T-cell (primary cell): ENCODE measurements at places on chromosomes 2 and 18.
A peak's percentile ranks its signal among the peaks of the same experiment; 100 is the strongest.

GRCh38 chr2:56590611-56591010 is 406.8 kb downstream of the CCDC85A start:
- no peak for DNase-seq

DNA sequence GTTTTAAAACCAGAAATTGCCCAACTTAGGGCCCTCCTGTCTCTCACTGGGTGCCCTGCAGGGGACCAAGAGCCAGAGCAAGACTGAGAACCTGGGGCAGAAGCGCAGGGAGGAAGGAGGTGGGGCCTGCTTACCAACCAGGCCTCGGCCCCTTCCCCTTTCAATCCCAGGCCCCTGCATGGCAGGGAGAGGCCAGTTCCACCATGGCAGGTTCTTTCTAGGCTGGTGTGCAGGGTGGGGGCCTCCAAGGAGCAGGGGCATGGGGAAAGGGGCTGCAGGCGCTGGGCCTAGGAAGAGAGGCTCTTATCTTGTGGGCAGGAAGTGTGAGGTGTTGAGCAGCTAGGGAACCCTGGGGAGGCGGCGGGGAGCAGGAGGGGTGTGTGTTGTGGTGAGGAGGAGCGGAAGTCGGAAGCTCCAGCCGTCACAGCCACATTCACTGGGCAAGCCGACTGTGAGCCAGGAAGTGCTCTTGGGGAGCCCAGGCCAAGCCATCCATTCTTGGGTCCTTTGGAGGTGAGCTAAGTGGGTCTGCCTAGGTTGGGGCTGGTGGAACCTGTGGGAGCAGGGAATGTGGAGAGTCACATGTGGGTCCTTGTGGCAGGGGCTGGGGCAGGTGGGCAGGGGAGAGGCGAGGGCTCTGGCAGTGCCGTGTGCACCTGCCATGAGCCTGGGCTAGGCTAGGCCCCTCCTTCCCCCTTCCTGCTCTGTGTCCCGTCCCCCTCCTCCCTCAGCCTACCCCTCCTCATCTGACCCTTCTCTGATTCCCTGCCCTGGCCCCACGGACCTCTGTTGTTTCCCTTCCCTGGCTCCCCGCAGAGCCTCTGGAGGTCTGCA is at the start of gene PSD4:
PSD4 (plus strand) TSS at position 430 of the 834 bp plus-strand sequence. CDS start 8,486 bp downstream, outside the sequence.
- DNase-seq: peak; percentile 83

- DNase-seq: no peak
Observed at GRCh38 chr2:46813020-46813415, 102.6 kb downstream of the MCFD2 start.

- no peak for DNase-seq
Observed at GRCh38 chr2:191981706-191982105, 134.8 kb upstream of the CAVIN2 start.

- no peak for DNase-seq
Observed at GRCh38 chr2:176508984-176509740, 239.9 kb downstream of the MTX2 start.

DNA sequence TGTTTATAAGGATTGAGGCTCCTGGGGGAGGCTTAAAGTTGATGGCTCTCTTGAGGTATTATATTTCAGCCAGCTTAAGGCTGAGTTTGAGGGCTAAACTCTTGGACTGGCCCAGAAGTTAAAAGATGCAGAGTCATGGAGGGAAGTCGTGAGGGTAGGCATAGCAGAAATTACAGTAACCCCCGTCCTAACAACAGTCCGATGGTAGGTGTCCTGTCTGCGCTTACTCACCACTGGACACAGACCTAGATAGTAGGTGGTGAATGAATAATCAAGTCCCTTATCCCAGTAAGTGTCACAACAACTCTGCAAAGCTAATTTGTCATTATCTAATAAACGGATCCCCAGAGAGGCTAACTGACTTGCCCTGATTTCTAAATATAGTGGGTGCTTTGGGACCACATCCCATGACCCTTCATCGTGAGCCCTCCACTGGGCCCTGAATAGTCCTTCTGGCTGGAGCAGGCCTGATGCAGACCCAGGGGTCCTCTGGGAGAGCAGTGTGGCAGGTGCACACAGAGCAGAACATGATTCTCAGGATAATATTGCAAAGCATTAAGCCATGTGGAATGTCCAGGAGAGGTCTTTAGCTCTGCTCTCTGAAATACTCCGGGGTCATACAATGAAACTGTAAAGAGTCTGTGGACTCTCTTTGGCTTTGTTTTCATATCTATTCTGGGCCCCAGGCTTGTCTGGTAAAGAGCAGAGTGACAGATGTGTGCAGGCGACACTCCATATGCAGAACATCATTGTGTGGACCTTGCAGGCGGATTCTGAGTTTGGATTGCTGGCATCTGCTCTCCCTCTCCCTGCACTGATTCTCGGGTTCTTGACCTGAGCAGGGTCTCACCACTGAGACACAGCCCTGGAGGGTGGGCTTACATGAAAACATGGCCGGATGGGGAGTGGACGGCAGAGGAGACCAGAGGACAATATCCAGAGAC is 98.1 kb downstream of the RNF144A start:
- DNase-seq: no peak

DNA sequence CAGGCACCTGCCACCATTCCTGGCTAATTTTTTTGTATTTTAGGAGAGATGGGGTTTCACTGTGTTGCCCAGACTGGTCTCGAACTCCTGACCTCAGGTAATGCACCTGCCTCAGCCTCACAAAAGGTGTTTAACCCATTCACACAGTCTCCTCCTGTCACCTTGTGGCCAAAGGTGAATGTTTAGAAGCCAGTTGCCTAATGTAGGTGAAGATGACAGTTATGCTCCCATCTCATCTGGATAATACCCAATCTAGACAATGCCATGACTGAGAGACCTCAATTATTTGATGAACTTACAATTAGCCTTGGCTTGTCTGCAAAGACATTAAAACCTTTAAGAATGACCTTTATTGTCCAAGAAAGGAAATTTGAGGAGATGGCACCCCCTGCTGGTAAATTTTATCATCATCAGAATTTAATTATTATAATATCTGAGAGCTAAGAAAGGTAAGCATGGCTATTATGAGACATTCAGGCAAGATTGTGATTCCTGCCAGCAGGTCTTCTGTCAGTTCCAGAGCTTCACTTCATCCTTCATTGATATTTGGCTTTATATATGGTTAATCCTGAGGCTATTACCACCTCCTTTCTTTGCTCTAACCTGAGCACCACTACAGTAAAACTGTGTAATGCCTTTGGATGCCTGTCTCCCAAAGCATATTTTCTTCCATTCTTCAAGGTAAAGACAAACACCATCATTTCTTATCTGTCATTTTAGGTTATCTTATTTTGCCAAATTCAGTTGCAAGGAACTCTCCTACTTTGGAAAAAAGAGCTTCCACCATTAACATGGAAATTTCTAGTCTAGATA is 117.6 kb downstream of the FAM124B start:
- DNase-seq: no peak

DNA sequence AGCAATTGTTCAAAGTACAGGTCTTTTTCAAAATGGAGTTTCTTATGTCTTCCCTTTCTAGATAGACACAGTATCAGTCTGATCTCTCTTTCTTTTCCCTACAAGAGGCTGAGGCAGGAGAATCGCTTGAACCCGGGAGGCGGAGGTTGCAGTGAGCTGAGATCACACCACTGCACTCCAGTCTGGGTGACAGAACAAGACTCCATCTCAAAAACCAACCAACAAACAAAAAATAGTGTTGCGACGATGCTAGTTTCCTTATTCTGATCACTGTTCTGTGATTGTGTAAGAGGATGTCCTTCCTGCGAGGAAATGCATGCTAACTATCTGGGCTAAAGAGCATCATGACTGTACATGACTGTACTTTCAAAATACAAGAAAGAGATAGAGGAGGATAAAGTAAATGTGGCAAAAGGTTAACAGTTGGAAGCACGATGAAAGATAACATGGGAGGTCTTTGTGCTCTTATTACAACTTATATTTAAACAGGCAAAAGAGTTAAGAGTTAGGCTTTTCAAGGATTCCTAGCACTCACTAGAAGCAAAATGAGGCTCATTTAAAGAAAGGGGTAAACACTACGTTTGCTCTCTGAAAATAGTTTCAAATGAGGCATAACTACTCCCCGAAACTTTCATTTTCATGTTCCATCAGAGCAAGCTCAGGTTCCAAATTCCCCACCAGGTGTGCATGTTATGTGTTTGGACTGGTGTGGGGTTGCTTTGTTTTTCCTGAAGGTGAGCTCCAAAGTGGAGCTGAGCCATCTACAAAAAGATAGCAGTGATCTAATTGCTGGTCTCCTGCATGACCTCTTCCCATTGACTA is 23.8 kb downstream of the SOWAHC start:
- DNase-seq: no peak

- no peak for DNase-seq
Observed at GRCh38 chr2:161101406-161101805, 58.8 kb upstream of the TANK start.

DNA sequence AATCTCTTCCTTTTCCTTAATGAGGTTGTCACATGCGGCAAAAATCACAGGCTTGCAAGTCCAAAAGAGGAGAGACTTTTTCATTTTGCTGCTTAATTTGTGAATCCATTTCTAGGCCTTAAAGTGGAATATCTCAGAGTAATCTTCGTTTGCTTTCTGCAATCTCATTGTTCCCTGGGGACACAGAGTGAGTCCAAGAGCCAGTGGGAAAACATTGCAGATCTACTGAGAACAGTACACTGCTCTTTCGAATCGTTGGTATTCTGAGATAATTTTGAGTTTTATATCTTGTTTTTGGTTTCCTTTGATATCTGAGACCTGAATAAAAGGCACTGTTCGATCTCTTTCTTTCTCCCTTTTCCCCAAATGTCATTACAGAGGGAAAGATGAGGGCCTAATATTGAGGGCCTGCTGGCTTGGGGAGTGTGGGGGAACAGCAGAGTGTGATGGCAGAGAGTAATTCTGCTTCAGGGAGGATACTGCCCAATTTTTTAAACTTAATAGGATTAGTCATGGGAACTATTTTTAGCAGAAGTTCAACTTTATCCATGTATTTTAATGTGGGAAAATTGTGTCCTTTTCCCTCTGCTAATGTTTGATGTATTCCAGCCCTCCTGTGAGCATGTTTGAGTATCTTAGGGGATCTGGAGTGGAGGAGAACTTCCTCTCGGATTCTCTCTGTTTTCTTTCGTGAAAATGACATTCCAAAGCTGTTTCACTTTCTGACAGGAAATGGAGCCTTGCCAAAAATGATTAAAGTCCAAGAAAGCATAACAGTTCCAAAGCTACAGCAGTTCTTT is 418.2 kb upstream of the ZEB2 start:
- no peak for DNase-seq

- no peak for DNase-seq
Observed at GRCh38 chr2:128625963-128626759, 307.5 kb upstream of the HS6ST1 start.
